Left ventricle myocardium superior (tissue), 1 donor: ENCODE measurements at places on chromosomes 12 and 14.

DNA sequence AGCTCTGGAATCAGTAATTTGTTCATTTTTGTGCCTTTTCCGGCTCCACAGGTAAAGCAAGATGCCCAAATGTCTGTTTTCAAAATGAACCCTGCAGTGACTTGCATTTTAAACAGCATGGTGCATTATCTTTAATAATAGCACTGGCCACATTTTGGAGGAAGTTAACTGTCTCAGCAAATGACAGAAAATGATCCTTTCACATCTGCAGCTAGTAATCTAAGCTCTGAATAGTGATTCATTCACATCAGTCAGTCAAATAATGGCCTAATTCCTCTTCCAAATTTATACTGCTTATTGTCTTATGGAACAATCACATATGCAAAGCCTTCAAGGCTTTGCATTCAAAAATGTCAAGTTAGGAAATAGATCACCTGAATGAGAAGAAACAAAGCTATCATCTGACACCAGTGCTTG lies 75.6 kb downstream of the PPM1H start:
- DNase-seq: no peak

GRCh38 chr14:28671425-28671824 lies 95.2 kb upstream of the FOXG1 start:
- no peak for DNase-seq

DNA sequence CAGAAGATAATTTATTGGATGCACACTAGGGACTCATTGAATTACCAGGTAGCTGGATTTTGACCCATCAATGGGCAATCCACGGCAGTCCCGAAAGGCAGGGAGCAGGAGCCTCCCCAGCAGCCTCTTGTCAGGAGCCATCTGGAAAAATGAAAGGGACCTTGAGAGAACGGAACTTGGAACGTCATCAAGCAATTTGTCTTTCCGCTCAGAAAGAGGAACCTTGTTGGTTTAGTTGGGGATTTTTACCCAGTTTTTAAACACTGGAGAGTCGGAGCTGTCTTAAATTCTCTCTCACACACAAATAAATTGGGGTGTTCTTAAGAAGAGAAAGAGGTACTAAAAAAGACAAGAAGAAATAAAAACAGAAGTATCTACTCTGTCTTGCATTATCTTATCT lies 1351.7 kb upstream of the TMEM132C start:
- no peak for DNase-seq

DNA sequence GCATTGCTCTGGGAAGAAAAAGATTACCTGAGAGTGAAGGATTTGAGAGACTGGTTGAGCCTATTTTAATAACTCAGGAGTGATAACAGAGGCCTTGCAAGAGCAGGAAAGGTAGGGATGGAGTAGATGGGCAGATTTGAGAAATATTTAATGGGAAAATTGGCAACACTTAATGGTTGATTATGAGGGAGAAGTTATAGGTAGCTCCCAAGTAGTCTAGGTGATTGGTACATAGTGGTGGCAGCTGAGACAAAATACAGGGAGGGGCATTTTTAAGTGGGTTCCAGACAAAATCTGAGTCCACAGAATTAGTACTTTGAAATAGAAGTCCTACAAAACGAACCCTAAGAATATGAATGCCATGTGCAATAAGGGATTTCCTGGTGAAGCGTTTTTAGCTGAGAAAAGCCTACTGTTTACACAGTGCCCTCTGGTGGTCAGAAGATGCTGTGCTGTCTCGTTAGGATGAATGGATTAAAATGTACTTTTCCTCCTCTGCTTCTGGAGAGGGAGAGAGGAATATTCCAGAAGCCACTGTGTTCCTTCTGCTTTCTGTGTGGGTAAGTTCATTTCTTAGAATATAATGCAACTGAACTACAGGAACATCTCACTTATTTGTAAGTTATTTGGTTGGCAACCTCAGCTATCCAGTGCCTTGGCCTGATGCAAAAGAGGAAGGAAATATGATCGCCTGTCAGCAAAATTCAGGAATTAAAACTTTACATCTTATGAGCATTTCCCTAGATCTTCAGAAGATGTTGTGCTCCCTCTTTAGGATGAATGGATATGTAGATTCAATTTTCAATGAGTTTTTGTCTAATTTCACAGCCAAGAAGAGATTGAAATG lies 6.5 kb downstream of the ZBTB1 start:
- no peak for DNase-seq

- DNase-seq: no peak
Observed at GRCh38 chr12:118119449-118119879, 15.7 kb upstream of the VSIG10 start.
